ENCODE measurements at places on chromosomes 7 and 10.

DNA sequence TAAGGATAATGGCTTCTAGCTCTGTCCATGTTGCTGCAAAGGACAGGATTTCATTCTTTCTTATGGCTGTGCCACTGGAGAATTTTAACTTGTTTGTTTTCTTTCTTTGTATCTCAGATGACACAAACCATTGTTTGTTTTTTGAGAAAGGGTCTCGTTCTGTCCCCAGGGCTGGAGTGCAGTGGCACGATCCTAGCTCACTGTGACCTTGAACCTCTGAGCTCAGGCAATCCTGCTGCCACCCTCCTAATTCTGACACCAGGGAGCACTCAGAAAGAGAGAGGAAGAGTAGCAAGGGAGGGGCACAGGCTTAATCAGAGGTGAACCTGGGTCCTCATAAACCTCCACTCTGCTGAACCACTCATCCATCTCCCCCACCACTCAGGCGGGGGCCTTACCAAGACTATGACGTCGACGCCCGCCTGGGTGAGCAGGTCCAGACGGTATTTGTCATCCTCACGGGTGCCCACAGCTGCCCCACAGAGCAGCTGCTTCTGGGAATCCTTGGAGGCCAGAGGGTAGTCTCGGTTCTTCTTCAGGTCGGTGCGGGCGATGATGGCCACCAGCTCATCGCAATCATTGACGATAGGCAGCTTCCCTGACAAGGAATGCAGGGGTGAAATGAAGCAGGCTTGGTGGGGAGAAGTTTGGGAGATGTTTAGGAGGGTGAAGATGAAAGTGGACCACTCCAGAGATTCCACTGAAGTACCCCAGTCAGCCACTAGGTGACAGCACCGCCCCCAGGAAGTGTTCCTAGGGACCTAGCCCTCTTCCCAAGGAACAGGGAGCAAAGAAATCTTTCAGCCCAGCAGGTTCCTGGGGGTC is 11.6 kb downstream of the IMPDH1 start:
- peak; percentile 37 for DNase-seq

GRCh38 chr7:29359482-29360093 is 165.0 kb downstream of the CHN2 start:
- DNase-seq, result no peak

GRCh38 chr7:128381161-128381821 is 19.8 kb upstream of the PRRT4 start:
- DNase-seq, result peak; percentile 36

- no peak for DNase-seq
Observed at GRCh38 chr10:93471110-93471651, 11.0 kb downstream of the MYOF start.

GRCh38 chr7:139735912-139736595 is 41.7 kb downstream of the HIPK2 start:
- no peak for DNase-seq

GRCh38 chr10:101827919-101828600 is 9.8 kb upstream of the OGA start:
- no peak for DNase-seq

GRCh38 chr7:4809666-4810065 is 34.2 kb downstream of the AP5Z1 start:
- no peak for DNase-seq

DNA sequence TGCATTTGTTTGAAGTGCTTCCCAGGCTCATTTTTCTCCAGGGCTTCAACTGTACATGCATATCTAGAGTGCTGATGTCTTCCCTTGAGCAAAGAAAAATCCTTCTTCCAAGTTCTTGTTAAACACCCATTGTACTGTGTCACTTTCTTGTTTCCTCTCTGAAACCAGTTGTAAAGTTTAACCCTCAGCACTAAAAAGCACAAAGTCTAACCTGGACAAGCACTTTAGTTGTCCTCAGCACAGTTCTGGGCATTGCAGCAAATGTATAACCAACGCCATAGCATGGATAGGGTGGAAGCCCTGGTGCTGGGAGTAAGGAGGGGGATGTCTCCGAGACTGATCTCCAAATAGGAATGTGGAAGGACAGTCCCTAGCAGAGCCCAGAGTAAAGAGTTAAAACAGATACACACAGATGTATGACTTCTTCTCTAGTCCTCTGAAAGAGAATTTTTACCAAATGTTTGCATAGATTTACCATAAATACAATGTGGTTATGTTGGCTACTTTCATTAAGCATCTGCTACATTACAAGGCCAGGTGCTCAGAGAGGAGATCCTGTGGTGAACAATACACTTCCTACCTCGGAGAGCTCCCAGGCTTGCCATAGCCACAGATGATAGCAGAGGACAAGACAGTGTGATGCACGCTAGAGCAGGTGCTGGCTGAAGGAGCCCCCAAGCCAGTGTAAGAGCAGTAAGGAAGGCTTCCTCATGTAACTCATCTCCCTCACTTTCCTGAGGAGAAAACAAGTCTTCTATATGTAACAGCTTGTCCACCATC is 57.0 kb downstream of the DNAJC12 start:
- no peak for DNase-seq

- no peak for DNase-seq
Observed at GRCh38 chr10:59844436-59844835, 61.9 kb downstream of the CCDC6 start.

DNA sequence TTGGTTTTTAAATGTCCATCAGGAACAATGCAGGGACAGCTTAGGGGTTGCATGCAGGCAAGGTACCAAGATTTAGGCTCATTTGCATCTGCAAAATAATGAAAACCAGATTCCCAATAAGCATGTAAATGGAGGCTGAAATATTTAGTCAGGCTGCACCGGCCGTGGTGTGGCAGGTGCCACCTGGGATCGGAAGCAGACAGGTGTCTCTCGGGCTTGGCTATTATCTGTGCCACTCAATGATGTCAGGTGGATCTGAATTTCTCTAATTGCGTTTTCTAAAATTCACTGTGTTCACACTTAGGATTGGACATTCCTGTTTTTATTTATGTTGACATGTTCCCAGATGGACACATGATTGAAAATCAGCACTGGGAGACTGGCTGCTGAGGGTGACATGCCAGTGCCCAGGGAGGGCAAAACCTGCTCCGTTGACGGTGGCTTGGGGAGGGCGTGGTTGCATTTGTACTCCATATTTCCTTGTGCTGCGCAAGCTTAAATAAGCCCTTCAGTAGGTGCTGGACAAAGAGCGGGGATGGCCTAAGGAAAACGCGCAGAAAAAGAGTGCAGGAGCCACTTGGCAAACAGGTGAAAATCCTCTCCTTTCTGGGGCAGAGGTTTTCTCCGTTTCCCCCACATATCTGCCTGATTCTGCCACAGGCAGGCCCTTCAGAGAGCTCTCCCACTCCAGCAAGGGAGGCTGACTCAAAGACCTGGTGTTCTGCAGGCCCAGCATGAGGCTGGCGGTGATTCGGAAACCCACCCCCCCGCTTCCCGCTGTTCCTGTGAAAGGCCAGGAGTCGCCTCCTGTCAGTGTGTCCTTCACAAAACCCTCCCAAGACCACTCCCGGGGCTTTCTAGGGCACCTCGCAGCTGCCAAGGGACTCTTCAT is 142.5 kb downstream of the WDR37 start:
- no peak for DNase-seq

GRCh38 chr7:137985897-137986251 is 16.0 kb downstream of the CREB3L2 start:
- no peak for DNase-seq
